ENCODE measurements at places on chromosomes 13 and 19.

DNA sequence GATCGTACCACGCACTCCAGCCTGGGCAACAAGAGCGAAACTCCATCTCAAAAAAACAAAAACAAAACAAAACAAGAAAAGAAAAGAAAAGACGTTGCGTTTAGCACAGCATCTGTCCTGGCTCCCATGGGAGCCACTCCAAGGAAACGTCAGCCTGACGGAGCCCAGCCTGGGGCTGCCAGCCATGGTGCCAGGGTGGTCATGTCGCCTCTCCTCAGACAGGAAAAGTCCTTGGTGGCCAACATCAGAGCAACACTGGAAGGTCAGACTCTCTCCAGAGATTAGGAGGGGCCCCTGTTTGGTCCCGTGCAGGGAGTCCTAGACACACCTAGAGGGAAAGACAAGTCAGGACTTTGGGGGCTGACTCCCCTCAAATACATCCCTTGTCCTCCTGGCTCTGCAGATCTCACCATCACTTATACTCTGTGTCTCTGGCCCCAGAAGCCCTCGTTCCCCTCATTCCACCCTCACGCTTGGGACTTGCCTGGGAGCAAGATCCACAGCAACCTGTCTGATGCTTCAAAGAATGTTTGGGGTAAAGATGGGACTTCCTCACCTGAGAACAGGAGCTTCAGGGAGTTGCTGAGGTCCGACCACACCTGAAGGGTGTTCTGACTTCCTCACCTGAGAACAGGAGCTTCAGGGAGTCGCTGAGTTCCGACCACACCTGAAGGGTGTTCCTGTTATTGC, 9.3 kb downstream of the LILRA4 start:
- DNase-seq, result no peak

- DNase-seq, result no peak
Measured at GRCh38 chr13:110886870-110887596, 27.8 kb downstream of the ANKRD10 start.

DNA sequence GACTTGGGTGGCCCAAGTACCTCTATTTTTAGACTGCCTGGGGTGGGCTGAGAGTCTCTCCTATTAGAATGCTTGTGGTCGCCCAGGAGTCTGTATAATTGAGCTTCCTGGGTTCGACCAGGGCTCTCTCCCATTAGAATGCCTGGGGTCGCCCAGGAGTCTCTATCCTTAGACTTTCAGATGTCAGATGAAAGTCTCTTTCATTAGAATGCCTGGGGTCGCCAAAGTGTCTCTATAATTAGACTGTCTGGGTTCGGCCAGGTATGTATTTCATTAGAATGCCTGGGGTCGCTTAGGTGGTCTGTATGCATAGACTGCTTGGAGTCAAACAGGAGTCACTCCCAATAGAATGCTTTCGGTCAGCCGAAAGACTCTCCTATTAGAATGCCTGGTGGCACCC, 1471.7 kb downstream of the UQCRFS1 start:
- no peak for DNase-seq

DNA sequence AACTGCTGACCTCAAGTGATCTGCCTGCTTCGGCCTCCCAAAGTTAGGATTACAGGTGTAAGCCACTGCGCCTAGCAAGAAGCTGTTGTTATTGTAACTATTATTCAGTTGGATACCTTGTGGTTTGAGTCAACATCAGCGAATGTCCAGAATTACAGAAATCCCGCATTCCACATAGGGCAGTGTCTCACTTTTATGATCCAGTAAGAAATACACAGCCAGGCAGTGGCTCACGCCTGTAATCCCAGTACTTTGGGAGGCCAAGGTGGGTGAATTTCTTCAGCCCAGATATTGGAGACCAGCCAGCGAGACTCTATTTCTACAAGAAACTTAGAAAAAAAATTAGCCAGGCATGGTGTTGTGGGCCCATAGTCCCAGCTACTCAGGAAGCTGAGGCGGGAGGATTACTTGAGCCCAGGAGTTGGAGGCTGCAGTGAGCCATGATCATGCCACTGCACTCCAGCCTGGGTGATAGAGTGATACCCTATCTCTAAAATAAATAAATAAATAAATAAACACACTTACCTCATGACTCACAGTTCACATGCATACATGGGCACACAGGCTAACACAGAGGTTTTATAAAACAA, 43.8 kb downstream of the SPTBN4 start:
- no peak for DNase-seq

DNA sequence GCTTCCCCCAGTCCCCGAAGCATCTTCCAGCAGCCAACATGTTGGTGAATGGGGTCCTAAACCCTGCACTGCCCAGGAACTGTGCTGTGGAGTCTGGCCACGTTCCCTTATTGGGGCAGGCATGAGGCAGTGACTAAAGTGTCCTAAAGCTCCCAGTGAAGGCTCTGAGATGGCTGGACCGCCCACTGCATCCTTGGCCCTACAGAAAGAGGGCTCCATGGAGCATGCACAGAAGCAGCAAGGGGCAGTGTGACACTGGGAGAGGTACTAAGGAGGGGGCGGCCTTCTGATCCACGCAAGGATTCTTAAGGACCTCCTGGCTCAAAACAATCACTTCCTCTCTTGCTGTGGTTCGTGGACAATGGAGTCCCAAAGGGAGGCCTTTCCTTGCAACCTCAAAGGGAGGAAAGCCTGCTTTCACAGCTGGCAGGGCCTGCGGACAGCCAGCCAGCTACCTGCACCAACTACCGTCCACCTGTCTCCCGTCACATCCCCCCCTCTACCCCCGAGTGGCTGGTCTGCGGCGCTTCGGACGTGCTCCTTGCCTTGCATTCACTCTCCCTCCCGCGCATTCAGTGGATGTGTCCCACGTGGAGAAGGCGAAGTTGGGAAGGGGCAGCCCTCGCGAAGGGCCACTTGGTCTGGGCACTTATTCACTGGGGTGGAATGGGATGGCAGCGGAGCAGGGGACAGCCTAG, 63.9 kb upstream of the STARD13 start:
- DNase-seq, result no peak

- DNase-seq, result no peak
Measured at GRCh38 chr19:52214241-52214640, 24.4 kb downstream of the PPP2R1A start.

Measured in stimulated activated CD8-positive, alpha-beta memory T cell treated with anti-CD3 and anti-CD28 coated beads, Interleukin-15, amount 100 ng/mL, for 24 hours (primary cell).